ENCODE measurements at places on chromosomes 5 and 9.

DNA sequence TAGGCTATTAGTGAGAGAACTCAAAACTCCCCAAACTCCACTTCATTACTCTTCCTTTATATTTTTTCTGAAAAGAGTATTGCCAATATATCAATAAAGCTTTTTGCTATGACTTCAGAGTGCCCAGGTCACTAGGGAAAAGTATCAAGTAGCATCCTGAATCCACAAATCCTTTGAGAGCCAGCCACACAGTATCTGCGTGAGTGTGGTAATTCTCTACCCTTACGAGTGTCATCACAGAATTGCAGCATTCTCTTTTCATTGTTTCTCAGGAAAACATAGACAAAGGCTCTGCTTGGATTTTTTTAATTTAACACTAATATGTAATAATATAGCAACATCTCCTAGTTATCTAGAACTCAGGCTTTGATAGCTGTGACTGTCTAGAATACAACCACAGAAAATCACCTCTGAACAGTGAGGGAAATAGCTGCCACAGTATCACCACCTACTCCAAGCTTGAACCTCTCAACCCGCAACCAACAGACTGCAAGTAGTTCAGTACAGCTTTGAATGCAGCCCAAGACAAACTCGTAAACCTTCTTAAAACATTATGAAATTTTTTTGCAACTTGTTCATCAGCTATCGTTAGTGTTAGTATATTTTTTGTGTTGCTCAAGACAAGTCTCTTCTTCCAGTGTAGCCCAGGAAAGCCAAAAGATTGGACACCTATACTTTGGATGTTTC lies 79.3 kb upstream of the CCDC152 start:
- DNase-seq, result no peak

DNA sequence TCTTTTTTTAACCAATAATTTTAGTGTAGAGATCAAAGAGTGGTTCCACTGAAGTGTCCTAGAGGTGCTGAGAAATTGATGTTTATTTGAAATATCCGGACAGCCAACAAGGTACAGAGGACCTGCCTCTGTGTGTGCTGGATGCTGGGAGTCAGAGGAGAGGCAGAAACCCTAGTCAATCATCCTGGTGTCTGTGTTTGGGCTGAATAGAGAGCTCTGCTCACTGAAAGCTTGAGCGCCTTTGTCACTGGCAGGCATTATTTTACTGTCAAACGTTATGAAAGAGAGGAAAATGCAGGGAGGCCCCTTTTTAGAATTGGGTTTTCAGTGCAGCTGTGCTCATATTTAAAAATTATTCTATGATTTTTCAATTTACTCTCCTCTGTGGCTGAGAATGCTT lies 480.3 kb upstream of the TYRP1 start:
- DNase-seq, result no peak

GRCh38 chr5:169538944-169539343 lies 44.6 kb upstream of the SPDL1 start:
- no peak for DNase-seq

DNA sequence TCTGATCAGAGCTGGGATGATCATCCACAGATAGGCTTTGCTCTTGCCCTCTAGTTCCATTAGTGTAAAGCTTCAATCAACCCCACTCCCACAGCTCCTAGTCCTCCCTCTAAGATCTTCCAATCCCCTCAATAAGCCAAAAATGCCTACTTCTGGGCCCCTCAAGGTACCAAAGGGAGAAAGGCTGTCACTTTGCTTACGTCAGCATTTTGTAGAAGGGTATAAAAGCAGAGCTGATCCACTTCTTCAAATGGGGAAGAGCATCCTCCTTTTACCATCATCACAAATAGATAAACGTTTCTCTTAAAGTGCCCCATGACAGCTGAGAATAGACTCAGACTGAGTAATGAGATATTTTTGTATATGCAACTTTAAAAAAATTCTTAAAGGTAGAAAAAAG lies 13.1 kb upstream of the ADGRV1 start:
- no peak for DNase-seq

DNA sequence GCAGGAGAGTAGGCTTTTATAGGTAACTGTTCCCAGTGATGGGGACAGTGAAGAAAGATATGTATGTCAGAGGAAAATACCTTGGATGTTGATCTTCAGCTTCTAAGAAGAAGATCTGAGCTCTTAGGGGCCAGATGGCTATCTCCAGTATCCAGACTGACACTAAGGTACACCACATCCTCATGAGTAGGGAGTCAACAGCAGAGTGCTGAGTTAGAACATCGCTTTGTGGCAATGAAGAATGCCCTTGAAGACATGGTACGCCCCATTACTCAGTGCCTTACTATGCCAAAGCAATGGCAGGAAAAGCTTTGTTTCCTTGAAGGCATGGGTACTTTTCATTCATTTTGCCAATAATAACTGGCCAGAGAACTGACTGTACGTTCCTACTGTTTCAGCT lies 263.7 kb downstream of the CEMIP2 start:
- no peak for DNase-seq

- no peak for DNase-seq
These were observed 734.5 kb upstream of the ZNF608 start for GRCh38 chr5:125480911-125481310.

GRCh38 chr5:99022250-99022649 lies 93.4 kb upstream of the CHD1 start:
- no peak for DNase-seq

DNA sequence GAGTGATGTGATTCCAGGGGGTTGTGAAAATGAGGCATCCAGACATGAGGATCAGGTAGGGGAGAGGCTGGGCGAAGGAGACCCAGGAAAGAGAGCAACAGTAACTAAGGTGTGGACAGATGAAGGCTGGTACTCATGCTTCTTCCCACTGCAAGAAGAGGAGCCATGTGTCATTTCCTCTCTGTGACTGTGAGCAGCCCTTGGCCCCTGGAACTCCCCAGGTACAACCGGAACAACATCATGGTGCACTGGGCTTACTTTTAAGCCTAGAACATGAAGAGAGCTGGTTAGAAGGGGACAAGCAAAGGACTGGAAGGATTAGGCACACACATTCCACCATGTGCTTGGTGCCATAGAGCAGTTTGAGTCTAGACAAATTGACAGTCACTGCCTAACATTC lies 10.9 kb upstream of the IL12B start:
- DNase-seq, result no peak

DNA sequence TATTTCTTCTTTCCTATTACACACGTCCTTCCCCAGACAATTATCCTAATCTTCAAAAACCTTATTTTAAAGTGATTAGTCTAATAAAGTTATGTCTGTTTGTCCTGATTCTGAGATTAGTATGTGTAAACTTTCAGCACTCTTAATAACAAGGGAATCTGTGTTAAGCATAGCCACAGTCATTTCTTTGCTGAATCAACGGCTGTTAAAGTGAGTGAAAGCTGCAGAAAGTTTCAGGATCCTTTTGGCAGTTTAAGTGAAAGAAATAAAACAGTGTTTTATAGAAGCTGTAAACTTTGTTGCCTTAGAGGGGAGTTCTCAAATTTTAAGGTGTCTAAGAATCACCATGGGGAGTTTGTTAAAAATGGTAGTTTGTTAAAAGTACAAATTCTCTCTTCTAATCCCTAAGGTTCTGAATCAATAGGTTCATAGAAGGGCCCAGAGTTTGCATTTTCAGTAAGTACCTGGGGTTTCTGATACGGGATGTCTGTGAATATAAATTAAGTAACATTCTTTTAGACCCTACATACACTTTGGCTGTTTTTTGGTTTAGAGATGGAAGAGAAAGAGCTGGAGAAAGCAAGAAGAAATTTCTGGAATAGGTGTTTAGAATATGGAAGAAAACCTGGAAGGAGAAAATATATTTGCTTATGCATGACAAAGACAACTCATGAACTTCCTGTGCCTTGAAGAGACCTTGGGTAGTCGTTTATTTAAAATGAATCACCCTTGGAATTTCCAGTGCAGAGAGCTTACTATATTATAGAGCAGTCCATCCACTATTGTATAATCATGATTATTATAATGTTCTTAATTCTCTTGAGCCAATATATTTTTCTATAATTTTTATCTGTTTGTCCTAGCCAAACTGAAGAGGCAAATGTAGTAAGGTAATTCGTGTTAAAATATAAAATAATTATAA lies 45.7 kb downstream of the SCAMP1 start:
- no peak for DNase-seq

- DNase-seq, result no peak
These were observed 51.7 kb upstream of the GLRX start for GRCh38 chr5:95874246-95874645.

GRCh38 chr9:93028448-93029006 lies 30.0 kb upstream of the SUSD3 start:
- no peak for DNase-seq

DNA sequence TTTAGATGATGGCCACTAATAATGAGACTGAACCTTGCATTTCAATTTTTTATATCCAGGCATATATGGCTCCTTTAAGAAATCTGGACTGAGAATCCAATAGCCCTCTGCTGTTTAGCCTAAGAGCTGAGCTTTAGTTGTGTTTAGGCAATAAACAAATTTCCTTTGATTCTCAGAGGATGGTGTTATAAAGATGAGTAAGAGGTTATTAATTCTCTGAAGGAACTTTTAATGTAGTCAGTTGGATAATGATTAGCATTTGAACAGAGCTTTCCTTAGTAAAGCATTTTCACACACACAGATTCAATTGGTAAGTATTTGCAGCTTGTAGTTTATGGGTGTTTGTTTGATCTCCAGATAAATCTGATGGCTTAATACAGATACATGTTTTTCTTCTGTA lies 149.6 kb downstream of the PRR16 start:
- DNase-seq, result no peak

All from right forelimb (tissue), 1 donor.